Smooth muscle cell of the pulmonary artery (primary cell): ENCODE measurements at places on chromosomes 6 and 20. TPM values are rescaled to one million over a fixed set of nuclear protein-coding genes. Genes with fewer than 3 reads are reported as not detected.

KIF25 gene
- 0.72 TPM in 1 of 2 replicates, not detected in the other for total RNA-seq

BCAS1 gene
- not detected in 2 replicates for total RNA-seq

STMND1 gene
- total RNA-seq = not detected in 2 replicates

TRIM31 gene
- not detected in 2 replicates for total RNA-seq

SLC12A5 gene
- total RNA-seq = 0.07 TPM in 1 of 2 replicates, not detected in the other

OR12D3 gene
- not detected in 2 replicates for total RNA-seq

C6orf141 gene
- 6.5 TPM in 1 of 2 replicates, not detected in the other for total RNA-seq

KCNB1 gene
- total RNA-seq = 0.07 TPM in 2 replicates

PCMT1 gene
- total RNA-seq = 80.2 and 104 TPM in 2 replicates

OTOR gene
- not detected in 2 replicates for total RNA-seq
